IMR-90 (cell line): ENCODE measurements at places on chromosomes 5 and 9. TPM values are rescaled to one million over a fixed set of nuclear protein-coding genes. Genes with fewer than 3 reads are reported as not detected.

GRCh38 chr9:126432659-126433058 lies 106.0 kb downstream of the MVB12B start:
- no peak for DNase-seq

GRCh38 chr9:82981552-82981951 lies 81.4 kb downstream of the RASEF start:
- DNase-seq, result no peak

DNA sequence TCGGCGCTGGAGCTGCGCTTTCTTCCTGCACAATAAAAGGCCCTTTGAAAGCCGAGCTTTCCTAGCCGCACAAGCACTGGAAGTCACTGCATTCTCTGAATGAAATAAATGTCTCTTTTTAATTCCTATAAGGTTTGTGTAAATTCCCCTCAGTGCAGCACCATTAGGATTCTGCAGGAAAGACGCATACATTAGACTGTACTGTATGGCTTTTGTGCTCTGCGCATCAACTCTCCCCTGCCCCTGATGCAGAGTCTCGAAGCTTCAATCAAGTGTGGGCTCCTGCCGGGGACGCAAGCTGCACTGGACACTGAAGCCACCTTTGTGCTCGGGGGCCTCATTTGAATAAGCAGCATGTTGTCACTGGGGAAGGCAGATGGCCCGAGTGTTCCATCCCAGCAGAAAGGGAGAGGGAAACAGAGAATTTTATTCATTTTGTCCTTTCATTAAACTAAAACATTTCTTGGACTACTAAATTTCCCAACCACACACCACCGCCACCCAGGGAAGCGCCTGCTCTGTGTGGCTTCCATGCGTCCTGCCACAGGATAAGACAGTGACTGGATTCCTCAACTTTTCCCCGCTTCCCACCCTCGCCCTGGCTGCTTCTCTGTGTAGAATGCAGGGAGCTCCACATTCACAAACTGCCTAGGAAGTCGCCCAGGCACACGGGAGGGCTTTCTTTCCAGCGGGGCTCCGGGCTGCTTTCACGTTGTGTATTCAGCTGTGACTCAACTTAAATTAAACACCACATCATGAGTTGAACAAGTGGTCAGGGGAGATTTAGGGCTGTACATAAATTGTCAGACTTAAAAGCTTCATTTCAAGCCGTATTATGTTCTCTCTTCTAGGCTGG lies 635.4 kb downstream of the IRX1 start:
- DNase-seq, result no peak

C5orf34 gene
- total RNA-seq, result 6.1 and 7.2 TPM in 2 replicates

- DNase-seq, result no peak
Observed at GRCh38 chr5:115084246-115084793, 85.4 kb downstream of the TRIM36 start.
